Activated CD8-positive, alpha-beta memory T cell treated with anti-CD3 and anti-CD28 coated beads, Interleukin-2, amount 10 ng/mL, durations not matched to agents 7 days and 5 days (primary cell): ENCODE measurements at places on chromosomes 5 and 9.

DNA sequence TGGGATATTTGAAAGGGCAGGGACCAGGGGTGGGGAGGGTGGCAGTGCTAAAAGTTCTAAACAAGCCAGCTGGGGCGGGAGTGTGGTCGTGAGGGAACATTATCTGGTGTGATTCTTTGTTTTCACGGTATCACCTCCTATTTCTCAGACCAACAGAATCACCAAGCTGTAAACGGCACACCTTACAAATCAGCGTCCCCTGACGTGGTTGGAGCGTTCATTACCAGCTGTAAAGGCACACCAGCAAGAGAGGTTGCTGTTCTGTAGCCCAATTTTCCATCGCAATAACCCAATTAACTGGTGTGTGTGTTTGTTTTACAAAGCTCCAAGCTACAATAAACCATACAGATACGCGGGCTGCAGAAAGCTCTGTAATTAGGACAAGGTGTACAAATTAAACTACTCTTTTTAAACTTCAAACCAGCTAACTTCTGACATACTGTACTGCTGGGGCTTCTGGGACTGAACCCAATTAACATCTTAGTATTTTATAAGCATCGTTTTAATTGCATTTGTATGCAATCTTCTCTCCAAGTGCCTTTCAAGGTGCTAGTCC, 303.6 kb upstream of the CLINT1 start:
- no peak for DNase-seq

DNA sequence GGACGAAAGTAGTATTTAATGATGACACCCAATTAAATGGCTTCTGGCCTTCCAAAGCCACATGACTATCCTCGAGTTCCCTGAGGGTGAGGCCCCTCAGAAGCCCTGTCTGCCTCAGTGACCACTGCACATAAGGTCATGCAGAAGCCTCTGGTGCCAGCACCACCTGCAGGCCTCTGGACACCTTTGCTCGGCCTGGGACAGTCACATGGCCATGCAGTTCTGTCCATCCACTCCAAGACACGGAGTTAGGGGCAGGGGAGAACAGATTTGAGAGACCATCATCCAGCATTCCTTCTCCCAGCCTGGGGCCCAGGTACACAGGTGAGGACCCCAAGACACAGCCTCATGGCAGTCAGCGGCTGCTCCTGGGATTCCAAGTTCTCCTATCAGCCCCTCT, 145.0 kb downstream of the ROR2 start:
- DNase-seq = peak; percentile 36

- DNase-seq = no peak
These were observed 12.9 kb upstream of the AJM1 start for GRCh38 chr9:136829412-136829811.

GRCh38 chr5:149166128-149166527, 24.8 kb downstream of the ABLIM3 start:
- DNase-seq = no peak

DNA sequence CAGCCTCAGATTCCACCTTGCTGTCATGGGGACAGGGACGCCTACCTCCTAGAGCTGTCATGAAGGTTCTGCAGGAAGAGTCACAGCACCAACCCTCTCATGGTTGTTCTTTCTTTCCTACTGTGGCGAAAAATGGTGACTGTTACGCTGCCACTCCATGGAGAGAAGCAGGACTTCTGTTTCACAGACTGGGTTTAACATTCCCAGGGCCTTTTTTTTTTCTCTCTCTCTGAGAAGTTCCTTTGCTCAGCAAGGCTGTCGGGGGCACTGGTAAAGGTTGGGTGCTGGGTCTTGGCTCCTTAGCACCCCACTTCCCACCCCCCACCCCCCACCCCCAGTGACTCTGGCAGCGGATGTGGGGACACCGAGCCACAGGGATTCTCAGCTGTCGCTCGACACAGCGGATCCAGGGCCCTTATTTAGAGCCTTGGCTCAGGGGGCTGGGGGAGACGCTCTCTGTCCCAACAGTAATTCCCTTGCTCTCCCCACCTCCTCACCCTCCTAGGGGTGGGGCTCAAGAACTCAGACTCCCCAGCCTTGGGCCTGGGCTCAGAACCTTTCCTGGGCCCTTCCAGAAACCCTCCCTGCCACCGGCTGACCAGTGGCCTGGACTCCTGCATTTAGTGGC, 34.4 kb downstream of the DUSP1 start:
- no peak for DNase-seq

DNA sequence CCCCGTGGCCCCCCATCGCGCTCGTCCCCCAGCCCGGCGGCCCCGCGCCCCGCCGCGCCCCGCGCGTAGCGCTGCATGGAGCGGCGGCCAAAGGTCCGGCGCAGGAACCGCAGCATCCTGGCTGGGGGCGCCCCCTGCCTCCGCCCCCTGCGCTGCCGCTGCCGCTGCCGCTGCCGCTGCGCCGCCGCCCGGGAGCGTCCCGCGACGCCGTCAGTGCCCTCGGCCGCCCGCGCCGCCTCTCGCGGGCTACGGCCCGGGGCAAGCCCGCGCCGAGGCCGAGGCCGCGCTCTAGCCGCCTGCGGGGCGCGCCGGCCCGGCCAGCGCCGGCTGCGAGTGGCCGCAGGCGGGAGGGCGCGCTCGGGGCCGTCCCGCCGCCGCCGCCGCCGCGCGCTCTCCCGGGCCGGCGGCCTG, 523 bp downstream of the EPB41L4B start:
- DNase-seq = no peak

DNA sequence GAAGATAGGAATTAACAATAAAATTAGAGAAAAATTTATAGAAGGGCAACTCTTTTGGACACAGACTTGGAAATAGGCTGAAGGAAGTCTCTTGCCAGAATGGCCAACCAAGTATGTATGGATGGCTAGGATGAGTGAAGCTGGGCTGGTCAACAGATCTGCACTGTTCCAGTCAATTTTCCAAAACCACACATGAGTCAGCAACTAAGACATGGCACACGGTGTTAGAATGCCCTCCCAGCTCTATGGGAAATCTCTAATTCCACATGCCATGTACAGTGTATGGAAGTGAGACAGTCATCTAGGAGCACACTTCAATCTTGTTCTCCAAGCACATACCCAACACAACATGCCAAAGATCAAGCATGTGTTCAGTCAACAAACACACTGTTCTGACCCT, 129.6 kb downstream of the GLIS3 start:
- DNase-seq = no peak

DNA sequence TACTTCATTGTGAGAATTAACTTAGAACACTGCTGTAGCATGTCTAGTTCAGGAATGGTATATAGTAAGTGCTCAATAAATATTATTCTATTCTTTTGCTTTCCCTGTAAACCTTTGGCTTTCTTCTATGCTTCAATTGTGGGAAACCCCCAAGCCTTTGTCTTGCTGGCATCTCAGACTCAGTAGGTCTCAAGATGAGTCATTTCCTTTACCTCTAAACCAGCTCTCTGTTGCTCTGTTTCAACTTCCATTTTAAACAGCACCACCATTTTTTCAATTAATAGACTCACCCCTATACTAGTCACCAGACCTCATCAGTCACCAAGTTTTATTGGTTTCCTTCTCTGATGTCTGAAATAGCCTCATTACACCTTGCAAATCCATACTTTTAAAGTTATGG, 43.5 kb downstream of the DMAC1 start:
- peak; percentile 49 for DNase-seq

GRCh38 chr5:160887780-160888179, 35.8 kb upstream of the ATP10B start:
- DNase-seq = no peak

- DNase-seq = no peak
These were observed 40.8 kb upstream of the LARP1 start for GRCh38 chr5:154714266-154714986.

GRCh38 chr5:39302472-39302871, 61.8 kb downstream of the C9 start:
- no peak for DNase-seq

DNA sequence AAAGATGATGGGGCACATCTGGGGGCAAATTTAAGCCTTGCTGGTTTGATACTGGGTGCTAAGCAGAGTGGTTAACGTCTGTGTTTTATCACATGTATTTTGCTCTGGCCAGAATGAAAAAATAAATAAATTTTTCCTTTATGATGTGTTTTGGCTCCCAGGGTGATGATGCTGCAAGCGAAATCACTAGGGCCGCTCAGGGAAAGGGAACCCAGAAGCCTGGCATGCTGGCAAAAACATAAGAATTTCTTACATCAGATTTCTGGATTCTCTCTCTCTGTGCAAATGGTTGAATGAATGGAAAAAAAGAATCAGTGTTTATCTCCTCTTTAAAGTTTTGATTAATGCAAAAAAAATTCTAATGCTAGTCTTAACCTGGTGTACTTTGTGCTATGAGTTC, 1975.2 kb upstream of the C9orf72 start:
- DNase-seq = no peak

GRCh38 chr9:72274441-72274840, 90.6 kb downstream of the ZFAND5 start:
- no peak for DNase-seq

DNA sequence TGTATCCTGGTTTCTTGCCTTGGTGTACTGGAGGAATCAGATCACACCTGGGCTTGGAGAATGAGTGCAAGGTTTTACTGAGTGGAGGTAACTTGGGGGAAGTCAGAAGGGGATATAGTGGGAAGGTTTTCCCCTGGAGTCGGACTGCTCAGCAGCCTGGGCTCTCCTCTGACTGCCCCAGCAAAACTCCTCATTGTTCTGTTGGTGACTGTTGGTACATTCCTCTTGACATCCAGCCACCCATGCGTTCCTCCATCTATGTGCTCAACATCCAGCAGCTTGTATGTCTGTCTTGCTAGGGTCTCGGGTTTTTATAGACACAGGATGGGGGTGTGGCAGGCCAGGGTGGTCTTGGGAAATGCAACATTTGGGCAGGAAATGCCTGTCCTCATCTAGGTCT, 96.0 kb downstream of the ZFAND5 start:
- no peak for DNase-seq

GRCh38 chr5:12315461-12315860, 411.2 kb upstream of the CTNND2 start:
- no peak for DNase-seq

GRCh38 chr5:126448720-126449119, 25.5 kb downstream of the GRAMD2B start:
- no peak for DNase-seq

DNA sequence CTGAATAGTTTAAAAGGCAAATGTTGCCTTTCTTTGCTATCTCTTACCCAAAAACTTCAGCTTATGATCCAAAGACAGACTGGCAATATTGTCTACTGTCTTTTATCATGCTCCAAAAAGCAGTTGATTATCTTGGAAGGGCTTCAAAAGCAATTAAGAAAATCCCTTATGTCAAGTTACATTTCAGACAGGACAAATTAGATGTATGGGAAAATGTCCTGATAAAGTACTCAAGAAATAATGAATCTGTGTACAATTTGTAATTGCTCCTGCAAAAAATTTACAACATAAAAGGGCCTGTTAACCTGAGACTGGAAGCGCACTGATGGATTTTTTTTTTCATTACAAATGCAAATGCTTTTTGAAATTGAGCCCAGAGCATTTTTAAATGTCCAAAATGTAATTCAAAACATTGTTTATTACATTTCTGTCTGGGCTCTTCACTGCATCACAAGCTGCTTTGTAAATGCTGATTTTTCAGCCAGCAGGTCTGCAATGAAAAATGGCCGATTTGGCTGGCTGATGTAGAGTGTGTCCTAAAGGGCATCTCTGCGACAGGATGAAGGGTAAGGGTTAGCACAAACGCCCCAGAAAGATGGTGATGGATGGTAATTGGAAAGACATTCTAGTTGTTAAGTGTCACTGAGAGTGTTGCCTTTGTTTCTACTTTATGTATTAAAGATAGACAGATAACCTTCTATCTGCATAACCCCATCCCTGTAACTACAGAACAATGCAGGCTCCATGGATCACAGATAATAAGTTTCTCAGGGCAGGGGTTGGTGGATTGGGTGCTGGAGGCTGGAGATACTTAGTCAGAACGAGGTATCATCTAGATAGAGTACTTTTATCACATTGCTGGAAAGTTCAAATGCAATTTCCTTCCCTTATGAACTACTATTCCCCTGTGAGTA, 27.0 kb downstream of the MAT2B start:
- no peak for DNase-seq

GRCh38 chr5:151562019-151562707, 29.0 kb downstream of the FAT2 start:
- no peak for DNase-seq

DNA sequence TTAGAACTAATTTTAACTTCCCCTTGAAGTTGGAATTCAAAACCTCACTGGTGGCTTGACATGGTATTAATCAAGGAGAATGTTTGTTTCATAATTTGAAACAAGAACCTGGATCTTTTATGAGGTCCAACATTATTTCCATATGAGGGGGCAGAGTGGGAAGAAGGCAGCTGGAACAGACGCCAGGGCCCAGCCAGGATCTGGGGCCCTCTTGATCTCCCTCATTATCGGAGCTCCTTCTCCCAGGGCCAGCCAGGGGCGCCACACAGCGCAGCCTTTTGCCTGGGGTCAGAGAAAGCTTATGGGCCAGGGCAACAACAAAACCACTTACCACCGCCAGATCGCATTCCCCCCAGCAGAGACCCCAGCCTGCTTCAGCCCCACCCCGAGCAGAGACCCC, 27.1 kb upstream of the NKD2 start:
- no peak for DNase-seq

DNA sequence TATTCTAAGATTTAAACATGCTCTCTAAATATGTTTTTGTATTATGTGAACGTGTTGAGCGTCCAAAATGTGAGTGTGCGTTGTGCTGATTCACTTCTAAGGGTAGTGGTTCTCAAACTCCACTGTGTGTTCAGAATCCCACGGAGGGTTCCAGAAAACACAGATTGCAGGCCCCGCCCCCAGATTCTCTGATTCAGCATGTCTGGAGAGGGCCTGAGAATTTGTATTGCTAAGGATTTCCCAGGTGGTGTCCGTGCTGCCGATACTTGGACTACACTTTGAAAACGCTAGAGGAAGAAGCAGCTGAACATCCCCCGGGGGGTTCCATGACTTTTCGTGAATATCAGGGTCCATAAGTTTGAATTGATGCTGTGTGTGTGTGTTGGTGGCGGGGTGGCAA, 1043.2 kb upstream of the WWC1 start:
- DNase-seq = no peak

DNA sequence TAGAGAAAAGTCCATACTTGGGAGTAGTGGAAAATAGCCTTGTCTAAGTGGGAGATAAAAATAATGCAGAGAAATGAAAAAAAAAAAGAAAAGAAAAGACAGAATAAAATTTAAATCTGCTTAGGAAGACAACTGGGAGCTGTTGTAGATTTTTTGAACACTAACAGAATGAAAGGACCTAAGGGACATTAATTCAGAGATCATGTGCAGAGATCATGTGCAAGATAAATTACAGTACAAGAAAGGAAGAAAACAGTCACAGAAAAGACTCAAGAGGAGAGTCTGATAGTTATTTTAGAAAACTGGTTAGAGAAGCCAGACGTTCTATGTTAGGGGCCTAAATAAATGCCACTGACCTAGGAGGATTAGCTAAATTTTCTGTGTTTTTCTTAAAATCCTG, 1226.8 kb upstream of the NUDT12 start:
- DNase-seq = no peak
